AG10803 (cell line): ENCODE measurements at places on chromosomes 2 and 18.

DNA sequence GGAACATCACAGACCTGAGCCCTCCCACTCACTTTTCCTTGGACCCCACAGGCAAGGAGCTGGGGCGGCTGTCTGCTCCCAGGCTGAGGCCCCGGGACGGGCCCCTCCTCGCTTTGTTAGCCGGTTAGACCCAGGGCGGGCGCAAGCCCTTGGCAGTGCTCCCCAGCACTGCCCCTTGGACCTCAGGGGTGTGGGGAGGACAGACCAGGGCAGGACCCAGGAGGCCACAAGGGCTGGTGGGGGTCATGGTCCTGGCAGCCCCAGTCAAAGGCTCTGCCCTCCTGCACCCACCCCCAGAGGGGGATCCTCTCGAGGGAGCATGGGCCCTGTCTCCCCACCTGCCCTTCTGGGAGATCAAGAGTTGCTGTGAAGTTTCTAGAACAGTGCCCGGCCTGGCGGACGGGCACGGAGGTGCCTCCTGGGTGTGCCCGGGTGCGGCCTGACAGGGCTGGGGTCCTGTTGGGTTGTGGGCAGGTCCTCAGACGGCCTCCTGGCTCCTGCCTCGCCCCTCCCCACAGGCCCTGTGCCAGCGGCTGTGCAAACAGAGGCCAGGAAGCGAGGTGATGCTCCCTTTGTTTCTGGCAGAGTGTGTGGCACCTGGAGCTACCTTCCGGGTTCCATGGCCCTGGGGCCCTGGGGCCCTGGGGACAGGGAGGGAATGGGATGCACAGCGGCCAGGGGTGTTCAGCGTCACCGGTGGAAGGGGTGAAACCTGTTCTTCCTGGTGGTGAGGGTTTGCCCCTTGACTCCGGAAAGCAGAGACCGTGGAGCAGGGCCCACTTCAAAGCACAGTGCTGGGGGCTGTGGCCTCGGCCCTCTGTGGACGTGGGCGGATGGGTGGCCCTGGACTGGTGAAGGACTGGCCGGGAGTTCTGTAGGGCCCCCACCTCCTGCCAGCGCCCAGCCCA lies 2.9 kb upstream of the GAL3ST2 start:
- no peak for DNase-seq

DNA sequence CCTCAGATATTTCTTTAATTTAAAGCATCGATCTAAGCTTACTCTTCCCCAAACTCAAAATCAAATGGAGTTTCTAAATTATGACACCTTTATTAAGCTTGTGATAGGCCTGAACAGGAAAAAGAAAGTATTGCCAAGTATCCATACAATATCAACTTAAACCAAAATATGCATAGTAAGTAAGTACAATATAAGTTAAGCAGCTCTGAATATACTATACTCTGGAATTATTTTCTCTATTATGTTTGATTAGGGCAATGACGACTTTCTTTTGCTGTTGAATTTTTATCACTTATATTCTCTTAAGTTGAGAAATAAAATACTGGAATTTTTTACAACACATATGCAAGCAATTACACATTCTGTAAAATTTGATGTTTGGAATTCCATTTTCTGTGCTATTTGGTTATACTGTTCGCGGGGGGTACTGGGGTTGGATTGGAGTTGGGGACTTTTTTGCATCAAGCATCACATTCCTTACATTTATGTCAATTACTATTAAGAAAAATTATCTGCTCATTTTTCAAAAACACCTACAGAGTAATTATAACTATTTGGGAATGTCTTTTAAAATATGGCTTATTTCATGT lies 2.2 kb downstream of the COL5A2 start:
- peak; percentile 46 for DNase-seq

- DNase-seq, result no peak
These were observed 26.8 kb downstream of the MOGAT1 start for GRCh38 chr2:222698276-222698675.

DNA sequence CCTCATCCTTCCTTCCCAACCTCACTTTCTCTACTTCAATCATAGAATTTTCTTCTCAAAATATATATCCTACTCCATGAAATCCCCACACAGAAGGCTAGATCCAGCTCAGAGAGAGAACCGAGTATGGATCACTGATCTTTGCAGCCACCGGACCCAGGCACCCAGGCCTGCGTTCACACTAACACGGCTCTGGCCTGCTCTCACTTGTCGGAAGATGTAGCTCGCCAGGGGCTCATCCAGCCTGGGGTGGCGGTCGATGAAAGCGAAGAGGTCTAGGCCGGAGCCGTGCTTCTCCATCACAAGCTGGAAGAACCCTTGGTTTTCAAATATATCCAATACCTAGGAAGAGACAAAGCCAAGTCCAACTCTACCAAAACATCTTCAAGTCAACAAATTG lies 12.7 kb upstream of the MTERF4 start:
- no peak for DNase-seq

DNA sequence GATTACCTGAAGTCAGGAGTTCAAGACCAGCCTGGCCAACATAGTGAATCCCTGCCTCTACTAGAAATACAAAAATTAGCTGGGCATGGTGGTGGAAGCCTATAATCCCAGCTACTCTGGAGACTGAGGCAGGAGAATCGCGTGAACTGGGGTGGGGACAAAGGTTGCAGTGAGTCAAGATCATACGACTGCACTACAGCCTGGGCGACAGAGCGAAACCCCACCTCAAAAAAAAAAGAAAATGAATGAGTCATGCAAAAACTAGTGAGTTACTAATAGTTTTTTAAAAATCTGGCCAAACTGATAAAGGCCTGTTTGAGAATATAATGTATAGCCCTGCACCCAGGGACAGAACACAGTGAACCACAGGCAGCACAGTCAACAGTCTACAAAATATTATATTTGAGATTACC lies 17.5 kb downstream of the AFG3L2 start:
- no peak for DNase-seq

GRCh38 chr2:26067980-26068507 lies 34.2 kb downstream of the RAB10 start:
- DNase-seq, result no peak

DNA sequence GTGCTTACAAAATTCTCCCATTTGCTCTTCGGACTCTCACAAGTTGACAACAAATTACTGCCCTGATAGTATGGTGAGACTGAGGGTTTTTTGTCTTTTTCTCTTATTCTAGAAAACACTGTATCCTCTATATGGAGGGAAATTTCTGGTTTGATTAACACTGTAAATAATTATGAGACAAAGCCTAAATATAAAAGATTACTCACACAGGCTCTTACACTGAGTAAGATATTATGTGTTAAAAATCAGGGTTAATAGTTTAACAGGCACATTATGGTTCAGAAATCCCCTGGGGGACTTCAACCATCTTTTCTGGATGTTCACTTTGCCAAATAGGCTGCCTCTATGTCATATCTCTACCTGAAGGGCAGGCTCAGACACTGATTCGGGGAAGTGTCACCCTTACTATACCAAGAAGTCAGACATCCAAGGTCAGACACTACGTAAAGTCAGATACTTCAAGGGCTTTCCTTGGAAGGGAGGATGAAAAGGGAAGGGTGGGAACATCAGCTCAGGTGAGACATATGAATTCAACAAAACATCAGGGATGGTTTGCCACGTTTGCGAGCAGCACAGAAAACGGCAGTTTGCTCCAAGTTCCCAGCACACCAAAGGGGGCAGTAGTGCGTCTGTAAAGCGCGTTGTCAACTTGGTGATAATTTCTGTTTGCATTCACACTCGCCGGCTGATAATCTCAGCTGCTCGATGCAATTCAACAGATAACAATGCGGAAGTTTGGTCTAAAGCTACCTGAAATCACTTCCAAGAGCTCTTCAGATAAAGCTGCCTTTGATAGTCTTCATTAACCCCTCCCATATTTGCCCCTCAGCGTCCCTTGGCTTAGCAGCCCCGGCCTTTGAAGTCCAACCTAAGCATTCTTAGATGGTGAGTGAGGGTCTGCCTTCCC lies 972 bp upstream of the RASGRP3 start:
- DNase-seq, result peak; percentile 83

DNA sequence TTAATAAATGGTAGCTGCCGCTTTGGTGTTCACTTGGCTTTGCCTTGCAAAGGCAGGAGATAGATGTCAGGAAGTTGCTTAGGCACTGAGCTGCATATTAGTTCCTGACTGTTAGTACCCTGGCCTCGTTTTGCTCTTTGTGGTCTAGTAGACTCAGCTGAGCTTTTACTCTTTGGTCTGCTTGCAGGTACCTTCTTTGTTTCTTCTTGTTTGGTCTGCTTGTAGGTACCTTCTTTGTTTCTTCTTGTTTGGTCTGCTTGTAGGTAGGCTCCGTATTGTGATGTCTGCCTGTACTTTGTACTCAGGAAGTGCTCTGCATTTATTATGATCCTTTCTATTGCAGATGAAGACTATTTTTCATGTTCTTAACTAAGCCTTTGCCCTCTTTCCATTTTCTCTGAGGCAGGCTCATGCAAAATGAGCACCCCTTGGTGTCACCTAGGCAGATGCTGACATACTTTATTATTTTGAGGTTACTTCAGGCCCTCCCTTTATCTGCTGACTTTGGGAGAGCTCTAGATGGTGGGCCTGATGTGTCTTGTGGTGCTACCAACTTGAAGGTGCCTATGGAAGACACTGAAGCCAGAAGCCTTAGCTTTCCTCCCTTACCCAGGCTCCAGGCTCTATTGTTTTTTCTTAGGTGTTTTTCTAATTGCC lies 6.0 kb downstream of the RPIA start:
- no peak for DNase-seq

DNA sequence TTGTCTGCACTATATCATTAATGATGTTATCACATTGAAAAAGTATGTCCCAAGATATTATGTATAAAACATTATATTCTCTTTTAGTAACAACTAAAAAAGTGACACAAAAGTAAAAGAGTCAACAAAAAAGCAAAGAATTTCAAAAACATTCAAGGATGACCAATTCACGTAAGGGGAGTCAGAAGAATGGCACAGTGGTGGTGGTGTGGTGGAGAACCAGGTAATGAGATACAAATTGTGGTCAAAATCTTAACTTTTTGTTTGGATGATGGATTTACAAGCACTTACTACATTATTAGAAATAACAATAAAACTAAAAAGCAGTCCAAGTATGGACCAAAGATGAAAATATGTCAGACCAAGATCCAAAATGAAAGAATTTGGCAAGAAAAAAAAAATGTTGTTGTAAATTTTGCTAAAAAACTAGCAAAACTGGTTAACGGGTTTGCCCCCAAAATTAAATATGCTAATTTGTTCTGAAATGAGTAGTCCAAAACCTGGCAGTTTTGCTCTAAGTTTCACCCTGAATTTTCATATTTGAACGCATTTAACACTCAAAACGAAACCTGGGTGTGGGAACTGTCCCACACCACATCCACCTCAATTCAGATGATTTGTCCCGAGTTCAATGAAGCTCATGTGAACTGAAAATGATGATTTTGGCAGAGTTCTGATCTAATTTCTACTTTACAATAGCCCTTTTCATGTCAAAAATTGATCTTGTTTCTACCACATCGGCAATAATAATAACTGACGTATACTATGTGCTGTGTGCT lies 135.8 kb downstream of the IKZF2 start:
- DNase-seq, result no peak

- DNase-seq, result no peak
These were observed 46.4 kb upstream of the ACAA2 start for GRCh38 chr18:49859725-49860124.

DNA sequence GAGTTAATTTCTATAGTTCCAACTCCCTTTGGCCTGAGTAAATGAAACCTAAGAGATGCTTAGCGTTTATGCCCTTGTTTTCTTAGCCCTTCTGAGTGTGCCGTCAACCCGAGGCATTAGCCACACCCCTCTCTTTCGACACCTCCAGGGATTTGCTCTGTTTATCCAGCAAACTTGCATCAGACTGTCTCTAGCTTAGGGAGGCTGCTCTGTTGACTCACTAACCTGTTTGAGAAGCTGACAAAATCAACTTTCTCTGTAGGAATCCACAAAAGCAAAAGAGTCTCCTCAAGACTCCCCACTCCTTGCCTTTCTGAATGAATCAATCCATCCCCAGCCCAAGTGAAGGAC lies 317.6 kb downstream of the TNS1 start:
- DNase-seq, result peak; percentile 96

DNA sequence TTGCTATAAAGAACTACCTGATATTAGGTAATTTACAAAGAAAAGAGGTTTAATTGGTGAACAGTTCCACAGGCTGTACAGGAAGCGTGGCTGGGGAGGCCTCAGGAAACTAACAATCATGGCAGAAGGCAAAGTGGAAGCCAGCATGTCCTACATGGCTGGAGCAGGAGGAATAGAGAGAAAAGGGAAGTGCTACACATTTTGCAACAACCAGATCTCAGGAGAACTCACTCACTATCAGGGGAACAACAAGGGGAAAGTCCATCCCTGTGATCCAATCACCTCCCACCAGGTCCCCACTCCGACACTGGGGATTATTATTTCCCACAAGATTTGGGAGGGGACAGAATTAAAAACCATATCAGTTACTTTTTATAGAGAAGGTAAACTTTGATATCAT lies 273.5 kb upstream of the MMADHC start:
- DNase-seq, result no peak

- no peak for DNase-seq
These were observed 256.9 kb upstream of the COPS8 start for GRCh38 chr2:236828820-236829219.

GRCh38 chr2:122927710-122928557 lies 1097.2 kb upstream of the CNTNAP5 start:
- no peak for DNase-seq

DNA sequence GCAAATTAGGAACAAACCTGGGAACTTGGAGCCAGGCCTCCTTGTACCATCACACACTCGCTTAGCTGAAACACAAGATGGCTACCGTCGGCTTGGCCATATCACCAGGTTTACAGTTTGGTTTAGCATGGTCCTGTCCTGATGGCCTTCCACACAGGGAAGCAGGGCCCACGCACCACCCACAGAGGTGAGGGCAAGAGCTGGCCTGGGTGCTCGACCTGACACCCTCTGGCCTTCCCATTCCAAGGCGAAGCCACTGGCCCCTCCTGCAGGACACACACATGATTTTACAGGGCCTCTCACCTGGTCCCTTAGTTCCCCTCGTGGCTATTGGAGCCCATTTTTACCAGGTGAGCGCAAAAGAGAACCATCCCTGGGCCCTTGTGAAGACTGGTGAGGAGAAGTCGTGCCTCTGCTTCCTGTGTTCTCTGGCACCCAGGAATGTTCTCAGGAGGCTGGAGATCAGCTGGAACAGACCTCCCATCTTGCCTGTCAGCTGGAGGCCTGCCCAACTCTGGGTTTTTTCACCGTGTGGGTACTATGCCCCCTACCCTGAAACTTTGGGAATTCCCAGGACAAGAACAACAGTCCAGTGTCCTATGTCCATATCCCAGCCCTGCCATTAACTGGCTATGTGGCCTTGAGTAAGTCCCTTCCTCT lies 53.0 kb upstream of the FOSL2 start:
- DNase-seq, result no peak

DNA sequence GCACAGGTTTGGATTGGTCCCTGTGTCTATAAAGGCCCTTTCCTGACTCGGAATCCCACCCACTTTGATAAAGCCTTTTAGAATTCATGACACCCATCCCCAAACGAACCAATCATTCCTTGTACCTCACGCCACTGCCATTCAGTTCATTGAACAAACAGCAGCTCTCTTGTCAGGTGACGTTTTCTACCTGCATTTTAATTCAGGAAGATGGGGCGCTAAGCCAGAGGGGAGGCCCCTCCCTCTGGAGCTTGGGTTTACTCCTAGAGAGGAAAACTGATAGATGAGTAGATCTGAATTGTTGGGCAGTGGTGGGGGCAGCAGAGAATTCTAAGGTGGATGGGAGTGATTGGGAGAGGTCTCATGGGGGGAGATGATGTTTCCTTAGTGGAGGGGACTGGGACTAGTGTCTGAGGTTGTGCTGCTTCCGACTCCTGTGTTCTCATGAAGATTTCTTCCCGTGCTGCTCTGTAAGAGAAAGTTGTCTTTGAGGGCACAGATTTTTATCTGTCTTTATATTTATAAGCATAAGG lies 9.6 kb downstream of the RRM2 start:
- DNase-seq, result no peak
